CD4-positive, alpha-beta T cell treated with Interferon alpha-2 for 1 hour (primary cell): ENCODE measurements at places on chromosomes 3 and 15.

GRCh38 chr3:196412704-196413103 lies 19.5 kb downstream of the UBXN7 start:
- no peak for DNase-seq

DNA sequence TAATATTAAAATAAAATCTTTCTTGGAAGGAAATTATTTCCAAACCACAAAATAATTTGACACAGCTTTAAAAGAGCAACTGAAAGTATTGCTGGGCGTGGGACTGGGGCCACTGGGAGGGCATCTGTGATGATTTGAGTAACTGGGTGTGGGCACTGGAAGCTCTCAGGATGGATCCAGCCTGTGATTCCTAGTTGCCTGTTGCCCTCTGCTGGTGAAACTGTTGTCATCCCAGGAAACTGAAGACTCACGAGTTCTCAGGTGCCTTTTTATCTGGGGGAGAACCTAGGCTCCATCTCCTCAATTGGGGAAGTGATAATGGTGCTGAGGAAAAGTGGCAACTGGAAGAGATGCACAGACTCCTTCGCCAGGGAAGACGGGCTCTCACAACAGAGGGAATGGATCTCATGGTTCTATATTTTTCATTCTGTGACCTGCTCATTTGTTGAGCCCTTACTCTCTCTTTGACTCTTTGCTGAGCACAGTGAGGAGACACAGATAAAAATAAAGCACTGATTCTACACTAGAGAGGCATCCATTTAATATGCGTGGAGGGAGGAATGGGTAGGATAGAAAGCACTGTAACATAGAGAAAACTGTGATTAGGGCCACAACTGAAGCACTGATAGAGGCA lies 61.6 kb downstream of the TPRG1 start:
- DNase-seq: no peak

DNA sequence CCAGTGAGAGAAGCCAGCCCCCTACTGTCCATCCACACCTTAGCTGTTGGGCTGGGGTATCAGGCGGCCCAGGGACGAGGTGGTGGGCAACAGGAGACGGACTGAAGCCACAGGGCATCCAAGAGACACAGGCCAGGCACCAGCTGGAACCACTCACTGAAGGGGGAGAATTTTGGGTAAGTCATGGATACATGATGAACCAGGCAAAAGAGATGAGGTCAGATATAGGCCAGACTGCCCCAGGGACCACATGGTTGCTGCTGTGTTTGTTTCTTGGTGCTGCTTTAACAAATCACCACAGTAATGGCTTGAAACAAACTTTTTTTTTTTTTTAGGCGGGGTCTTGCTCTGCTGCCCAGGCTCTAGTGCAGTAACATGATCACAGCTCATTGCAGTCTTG lies 66.4 kb downstream of the SEMA5B start:
- no peak for DNase-seq

- no peak for DNase-seq
Measured at GRCh38 chr3:42174679-42175385, 83.7 kb downstream of the TRAK1 start.

DNA sequence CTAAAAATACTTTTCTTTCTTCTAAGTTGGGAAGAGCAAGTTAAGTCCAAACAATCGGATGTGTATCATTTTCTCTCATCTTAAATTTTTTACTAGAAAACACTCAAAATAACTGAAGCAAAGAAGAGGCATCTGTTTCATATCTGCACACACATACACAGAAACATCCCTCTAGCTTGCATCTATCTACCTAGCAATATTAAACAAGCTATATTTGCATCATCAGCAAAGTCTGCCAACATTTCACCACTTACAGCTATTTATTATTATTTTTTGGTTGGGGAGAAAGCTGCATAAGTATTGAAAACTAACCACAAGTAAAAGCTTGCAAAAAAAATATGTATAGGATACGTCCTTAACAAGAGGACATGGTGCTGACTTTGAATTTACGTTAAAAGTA lies 1.9 kb downstream of the GOLIM4 start:
- DNase-seq: no peak

- no peak for DNase-seq
Measured at GRCh38 chr15:26661748-26662147, 111.1 kb downstream of the GABRB3 start.

DNA sequence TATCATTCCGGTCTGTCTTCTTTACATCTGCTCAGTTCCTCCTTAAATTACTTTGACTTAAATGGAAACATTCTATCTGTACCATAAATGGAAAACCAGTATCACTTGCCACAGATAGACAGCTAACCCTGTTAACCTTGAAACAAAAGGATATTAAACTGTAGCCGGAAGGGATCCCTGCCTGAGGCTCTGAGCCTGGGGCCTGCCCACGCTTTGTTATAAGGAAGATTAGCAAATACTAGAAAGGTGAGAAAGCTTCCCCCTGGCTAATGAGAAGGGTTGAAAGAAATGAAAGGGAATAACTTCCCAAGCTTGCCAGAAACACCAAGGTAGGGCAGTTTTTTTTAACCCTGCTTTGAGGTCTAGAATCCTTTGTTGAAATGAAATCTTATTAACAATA lies 927.6 kb downstream of the FHIT start:
- no peak for DNase-seq

GRCh38 chr3:10354361-10355015 lies 33.6 kb upstream of the SEC13 start:
- no peak for DNase-seq

GRCh38 chr3:150428562-150428961 lies 20.5 kb downstream of the TSC22D2 start:
- no peak for DNase-seq

- DNase-seq: no peak
Measured at GRCh38 chr15:28977377-28978010, 91.7 kb downstream of the APBA2 start.

DNA sequence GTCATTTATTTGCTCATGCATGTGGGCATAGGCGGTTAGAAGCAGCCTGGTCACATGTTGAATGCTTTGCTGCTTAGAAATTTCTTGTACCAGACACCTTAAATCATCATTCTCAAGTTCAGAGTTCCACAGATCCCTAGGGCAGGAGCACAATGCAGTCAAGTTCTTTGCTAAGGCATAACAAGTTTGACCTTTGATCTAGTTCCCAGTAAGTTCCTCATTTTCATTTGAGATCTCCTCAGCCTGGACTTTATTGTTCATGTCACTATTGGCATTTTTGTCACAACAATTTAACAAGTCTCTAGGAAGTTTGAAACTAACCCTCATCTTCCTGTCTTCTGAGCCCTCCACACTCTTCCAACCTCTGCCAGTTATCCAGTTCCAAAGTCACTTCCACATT lies 22.8 kb downstream of the HGD start:
- DNase-seq: no peak

GRCh38 chr3:102885289-102885688 lies 450.5 kb downstream of the ZPLD1 start:
- no peak for DNase-seq

GRCh38 chr15:100032358-100033085 lies 299.3 kb upstream of the LYSMD4 start:
- no peak for DNase-seq

DNA sequence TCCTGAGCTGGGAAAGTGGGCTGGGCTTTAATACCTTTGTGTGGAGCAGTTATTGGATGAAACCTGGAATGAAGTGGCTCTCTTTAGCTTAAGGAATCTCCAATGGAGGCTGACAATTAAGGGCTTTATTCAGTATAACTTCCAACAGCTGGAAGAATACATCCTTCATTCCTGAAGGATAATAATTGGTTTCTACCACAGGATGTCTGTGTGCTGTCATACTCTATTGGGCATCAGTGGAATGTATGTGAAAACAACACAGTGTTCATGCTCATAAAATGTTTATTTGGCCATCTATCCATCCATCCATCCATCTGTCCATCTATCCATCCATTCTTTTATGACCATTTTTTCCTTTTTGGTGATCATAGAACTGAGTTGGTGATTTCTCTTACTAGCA lies 220.7 kb upstream of the GAP43 start:
- DNase-seq: no peak

- no peak for DNase-seq
Measured at GRCh38 chr3:197340521-197340871, 42.1 kb upstream of the DLG1 start.

DNA sequence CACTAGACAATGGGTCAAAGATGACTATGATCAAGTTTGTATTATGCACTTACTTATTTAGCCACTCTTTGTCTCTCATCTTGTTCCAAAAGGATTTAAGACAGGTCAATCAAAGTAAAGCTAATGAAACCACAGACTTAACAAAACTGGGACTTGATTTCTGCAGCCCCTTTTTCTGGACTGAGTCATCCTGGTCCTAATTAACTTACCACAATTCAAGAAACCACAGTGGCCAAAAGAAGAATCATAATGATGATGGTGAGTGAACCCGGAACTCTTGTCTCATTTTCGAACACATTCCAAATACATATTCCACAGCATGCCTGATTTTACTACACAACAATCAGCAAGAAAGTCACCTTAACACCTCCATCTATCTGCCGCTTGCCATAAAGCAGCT lies 1333.0 kb downstream of the ROBO1 start:
- no peak for DNase-seq

DNA sequence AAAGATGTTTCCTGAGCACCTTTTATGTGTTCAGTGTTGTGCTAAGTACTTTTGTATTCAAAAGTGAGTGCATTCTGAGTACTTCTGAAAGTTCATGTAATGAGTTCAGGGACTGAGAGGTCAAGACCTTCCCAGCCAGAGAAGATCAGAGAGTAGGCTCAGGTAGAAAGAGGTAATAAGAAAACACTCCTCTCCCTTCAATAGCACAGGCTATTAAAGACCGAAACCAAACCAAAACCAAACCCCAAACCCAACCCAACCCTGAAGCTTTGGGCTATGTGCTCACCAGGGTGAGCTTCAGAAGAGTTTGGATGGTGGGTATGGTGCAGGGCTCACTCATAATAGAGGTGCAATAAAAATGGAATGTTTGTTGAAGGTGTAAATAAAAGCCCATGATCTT lies 76.7 kb upstream of the FAM3D start:
- DNase-seq: no peak

GRCh38 chr15:74502301-74502700 lies 38.7 kb upstream of the ARID3B start:
- DNase-seq: no peak

- DNase-seq: no peak
Measured at GRCh38 chr3:43177085-43177484, 71.2 kb upstream of the POMGNT2 start.

DNA sequence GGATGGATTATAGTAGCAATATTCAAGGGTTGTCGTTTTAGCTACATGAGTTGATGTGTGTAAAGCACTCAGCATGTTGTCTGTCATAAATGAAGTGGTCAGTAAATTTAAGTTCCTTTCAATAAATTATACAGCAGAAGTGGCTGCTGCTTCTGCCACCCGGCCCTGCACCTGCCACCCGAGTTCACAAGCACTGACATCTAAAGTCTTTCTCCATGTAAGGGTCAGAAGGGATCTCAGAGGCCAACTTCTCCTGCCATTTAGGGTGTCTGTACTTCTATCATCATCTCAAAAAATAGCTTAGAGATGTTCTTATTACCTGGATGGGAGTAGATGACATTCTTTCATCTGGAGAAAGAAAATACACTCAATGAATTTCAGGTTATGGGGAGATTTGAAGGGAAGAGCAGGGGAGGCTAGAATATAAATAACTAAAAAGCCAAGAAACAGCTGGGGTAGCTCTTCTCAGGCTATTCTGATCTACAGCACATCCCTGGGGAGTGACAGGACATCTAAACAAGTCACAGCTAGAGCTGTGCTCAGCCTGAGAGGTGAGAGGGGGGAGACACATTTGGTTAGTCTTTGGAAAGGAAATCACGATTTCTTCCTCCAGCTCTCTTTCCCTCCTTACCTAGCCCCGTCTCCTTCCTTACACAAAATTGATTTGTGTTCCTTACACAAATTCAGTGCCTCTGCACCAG lies 8.0 kb downstream of the GCSAM start:
- DNase-seq: no peak

DNA sequence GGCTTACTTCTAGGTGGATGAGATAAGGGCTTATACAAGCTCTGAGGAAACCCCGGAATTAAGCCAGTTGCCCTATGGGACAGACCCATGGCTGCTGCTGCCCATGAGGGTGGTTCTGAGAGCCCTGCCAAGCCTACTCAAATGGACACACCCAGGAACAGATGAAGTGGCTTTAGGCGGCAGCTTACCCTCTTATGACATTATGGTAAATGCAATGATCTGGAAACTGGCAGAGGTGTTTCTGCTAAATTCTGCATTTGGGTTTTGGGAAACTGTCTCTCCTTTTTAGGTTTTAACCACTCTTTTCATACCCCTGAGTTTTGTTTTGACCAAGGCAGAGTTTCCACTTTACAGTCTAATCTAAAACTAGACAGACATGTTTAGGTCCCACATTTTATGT lies 9.0 kb upstream of the ZBED2 start:
- DNase-seq: no peak

DNA sequence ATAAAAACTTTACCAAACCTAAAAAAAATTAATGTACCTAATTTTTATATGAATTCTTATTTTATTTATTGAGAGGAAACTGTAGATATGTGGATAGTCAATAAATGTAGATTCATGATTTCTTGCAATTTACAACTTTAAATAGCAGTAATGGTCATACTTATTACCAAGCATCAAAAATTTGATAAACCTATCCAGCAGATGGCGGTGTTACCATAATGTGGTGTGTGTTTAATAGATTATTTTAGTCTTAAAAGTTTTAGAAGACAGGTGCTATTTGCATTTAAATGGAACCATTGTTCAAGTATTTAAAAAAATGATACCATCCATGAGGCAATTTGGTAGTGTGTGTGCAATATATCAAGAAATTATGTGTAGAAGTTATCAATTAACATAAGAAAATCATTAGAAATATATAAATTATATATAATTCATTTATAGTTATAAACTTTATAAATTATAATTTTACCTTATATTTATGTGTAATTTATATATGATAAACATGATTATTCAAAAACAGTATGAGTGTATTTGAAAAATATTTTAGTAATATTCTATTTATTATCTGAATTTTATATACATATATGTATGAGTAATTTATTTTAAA lies 176.0 kb upstream of the BCHE start:
- DNase-seq: no peak

GRCh38 chr3:80898211-80898610 lies 863.2 kb downstream of the GBE1 start:
- DNase-seq: no peak

- DNase-seq: no peak
Measured at GRCh38 chr3:27910456-27910855, 188.3 kb upstream of the EOMES start.

GRCh38 chr3:151085889-151086483 lies 522 bp downstream of the MED12L start:
- peak; percentile 2 for DNase-seq

DNA sequence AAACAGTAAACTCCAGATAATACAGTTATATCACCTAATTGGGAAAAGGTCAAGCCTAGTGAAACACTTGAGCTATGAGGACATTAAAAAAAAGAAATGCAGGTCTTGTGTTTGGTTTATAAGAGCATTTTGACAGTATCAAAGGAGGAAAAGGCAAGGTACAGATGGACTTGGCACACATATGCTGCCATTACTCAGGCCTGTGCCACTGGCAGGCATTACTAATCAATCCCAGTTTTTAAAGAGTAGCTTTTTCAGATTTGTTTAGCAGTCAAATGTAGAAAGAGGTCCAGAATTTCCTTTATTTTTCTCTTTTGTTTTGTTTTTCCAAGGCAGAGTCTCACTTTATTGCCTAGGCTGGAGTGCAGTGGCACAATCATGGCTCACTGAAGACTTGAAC lies 38.9 kb downstream of the MDFIC2 start:
- no peak for DNase-seq
